ENCODE measurements at places on chromosomes 2 and 18.
A peak's percentile ranks its signal among the peaks of the same experiment; 100 is the strongest.

GRCh38 chr2:48406116-48406515, 123.8 kb upstream of the STON1 start:
- DNase-seq = no peak

DNA sequence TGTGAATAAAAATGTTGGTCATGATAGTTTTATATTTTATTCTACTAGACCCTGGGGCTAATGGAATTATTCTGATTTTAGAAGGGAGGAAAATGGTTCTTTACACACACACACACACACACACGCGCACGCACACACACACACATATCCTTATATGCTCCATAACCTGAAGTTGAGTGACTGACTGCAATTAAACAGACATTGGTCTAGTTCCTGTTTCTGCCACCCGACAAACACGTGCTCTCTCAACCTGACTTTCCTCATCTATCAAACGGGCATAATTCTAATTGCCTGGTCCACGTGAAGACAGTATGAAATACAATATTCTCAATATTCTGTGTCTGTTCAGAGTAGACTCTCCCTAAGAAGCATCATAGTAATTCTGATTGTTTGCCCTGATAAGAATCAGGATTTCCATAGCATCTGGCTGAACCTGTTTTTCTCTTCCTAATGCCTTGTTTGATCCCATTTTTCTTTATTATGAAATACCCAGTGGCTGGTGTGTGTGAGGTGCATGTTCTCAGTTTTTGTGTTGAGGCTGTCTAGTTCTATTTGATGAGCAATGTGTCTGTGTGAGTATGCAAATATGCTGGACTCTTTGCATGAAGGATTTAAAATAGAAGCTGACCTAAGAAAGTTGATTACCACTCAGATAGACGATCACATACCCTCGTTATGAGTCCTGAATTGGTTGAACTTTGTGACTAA, 51.0 kb downstream of the SETBP1 start:
- no peak for DNase-seq

- peak; percentile 80 for DNase-seq
Measured at GRCh38 chr18:2096551-2096950, 474.8 kb downstream of the METTL4 start.

DNA sequence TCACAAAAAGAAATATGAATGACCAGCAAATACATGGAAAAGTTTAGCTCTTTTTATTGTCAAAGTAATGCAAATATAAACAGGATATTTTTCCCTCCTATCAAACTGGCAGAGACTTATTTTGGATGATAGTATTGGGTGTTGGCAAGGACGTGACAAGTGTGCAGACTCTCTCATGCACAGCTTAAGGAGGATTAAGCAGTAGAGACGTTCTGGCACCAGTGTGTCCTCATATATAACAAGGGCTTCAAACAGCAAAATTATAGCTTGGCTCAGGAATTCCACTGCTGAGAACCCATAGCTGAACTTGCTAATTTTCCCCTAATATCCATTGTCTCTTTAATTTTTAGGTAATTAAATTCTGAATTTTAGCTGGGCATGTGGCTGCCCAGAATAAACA, 114.4 kb downstream of the FAM124B start:
- no peak for DNase-seq

DNA sequence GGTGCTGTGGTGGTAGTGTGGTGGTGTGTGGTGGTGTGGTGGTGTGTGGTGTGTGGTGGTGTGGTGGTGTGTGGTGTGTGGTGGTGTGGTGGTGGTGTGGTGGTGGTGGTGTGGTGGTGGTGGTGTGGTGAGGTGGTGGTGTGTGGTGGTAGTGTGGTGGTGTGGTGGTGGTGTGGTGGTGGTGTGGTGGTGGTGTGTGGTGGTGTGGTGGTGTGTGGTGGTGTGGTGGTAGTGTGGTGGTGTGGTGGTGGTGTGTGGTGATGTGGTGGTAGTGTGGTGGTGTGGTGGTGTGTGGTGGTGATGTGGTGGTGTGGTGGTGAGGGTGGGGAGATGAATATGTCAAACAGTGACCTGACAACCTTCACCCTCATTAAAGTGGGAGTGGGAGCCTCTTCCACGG, 55.6 kb upstream of the DLGAP1 start:
- peak; percentile 12 for DNase-seq

DNA sequence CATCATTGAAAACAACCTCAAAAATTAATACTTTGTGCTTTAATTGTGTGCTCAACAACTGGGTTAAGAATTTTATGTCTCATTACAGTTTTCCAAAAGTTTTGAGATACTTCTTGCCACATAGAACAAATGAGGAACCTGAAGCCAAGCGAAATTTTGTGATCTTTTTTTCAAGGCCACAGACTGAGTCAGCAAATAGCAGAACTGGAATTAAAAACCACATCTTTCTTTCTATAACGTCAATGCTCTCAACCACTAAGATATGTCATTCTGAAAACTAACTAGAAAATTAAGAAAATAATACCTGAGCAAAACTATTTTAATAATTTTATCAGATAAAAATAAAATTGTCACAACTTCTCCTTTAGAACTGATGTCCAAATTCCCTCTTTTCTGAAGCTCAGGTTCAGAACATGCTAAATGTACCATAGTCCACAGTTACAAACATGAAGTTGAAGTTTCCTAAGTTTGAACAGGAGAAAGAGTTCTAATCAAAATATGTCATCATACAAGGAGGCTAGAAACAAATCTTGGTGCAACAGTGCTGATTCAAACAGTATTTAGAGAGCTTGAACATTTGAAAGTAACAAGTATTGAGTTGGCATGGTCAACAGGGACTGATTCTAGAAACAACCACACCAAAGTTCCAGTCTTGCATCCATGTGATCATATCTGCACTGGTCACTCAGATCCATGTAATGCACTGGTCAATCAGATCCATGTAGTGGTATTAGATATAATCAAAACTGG, 27.6 kb upstream of the CALCRL start:
- peak; percentile 44 for DNase-seq

GRCh38 chr2:200354833-200355751, 48.6 kb downstream of the SPATS2L start:
- no peak for DNase-seq

All from astrocyte of the hippocampus (primary cell).